ENCODE measurements at places on chromosomes 3 and 15. TPM values are rescaled to one million over a fixed set of nuclear protein-coding genes. Genes with fewer than 3 reads are reported as not detected.

DNA sequence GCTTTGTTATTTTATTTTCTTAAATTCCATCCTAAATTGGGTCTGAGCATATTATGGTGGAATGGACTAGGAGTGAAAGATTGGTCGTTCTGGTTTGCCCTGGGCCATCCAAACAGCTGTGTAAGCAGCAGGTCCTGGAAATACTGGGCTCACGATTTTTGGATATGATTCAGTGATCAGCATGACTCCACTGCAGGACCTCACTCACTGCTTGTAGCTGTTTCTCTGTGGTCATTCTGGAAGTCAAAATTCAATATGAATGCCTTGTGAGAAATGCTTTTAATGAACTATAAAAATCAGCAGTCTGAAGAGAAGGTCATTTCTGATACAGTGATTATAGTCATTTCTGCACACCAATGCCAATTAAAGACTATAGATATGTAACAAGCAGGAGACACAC is 185.0 kb downstream of the RBMS3 start:
- DNase-seq, result no peak

GRCh38 chr3:185729337-185730055 is 95.3 kb downstream of the IGF2BP2 start:
- no peak for DNase-seq

DNA sequence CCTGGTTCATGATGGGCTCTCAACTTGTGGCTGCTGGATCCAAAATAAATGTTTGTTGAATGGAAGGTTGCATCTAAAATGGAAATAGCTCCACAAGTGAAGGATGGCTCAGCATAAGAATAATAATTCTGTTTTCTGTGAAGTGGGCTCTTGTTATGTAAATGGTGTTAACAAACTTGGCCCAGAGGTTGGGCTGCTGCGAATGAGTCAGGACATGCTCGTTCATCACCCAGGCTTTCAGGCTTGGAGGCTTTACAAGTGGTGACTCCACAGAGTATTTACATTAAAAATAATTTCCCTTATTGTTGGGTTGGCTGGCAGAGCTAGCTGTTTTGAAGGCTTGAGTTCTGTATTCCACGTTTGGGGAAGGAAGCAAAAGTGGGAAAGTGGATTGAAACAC is 60.5 kb downstream of the ITGB5 start:
- DNase-seq, result no peak

GRCh38 chr3:149145974-149146373 is 16.5 kb downstream of the HPS3 start:
- no peak for DNase-seq

- DNase-seq, result no peak
Measured at GRCh38 chr3:102225407-102226132, 209.2 kb upstream of the ZPLD1 start.

DNA sequence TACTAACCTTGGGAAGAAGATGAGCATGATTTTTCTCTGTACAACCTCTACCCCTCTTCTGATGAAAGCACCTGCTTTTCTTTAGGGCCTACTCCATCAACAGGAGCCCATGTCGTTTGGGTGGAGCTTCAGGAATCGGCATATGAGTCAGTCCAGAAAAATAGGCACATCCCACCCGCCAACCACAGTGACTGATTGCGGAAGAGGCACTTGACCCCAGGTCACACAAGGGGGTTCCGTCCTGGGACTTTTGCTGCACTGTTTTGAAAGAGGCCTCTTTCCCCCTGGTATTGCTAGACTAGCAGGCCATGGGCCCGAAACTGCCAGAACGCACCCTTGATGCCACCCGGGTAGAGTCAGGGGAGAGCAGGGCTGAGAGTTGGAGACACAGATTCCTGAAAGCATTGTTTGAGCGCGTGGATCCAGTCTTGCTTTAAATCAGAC is 19.3 kb upstream of the NRROS start:
- DNase-seq, result no peak

- DNase-seq, result no peak
Measured at GRCh38 chr15:95724908-95725633, 605.4 kb upstream of the NR2F2 start.

GRCh38 chr3:55947406-55947805 is 460.3 kb upstream of the WNT5A start:
- DNase-seq, result no peak

GRCh38 chr3:53711387-53711786 is 134.8 kb downstream of the CHDH start:
- no peak for DNase-seq

- DNase-seq, result no peak
Measured at GRCh38 chr3:187788984-187789857, 44.0 kb upstream of the BCL6 start.

NDN gene
- total RNA-seq, result 3.9 TPM

DPPA2 gene
- not detected for total RNA-seq

CCDC71 gene
- total RNA-seq, result 27.6 TPM

TRAIP gene
- total RNA-seq, result 26.5 TPM

TICRR gene
- total RNA-seq, result 17.6 TPM

TCF12 gene
- 85.7 TPM for total RNA-seq

All from activated T-helper 1 cell treated with anti-CD3 and anti-CD28 coated beads, Interleukin-12 subunit alpha, Interleukin-12 subunit beta, Interleukin-2, Interleukin-4 antibody, amounts not matched to agents 30 ng/mL and 10 ng/mL and 1 ng/mL, durations not matched to agents 14 hours and 24 hours and 36 hours (primary cell).